Left kidney (tissue), 8 donors: ENCODE measurements at places on chromosomes 2 and 18.

DNA sequence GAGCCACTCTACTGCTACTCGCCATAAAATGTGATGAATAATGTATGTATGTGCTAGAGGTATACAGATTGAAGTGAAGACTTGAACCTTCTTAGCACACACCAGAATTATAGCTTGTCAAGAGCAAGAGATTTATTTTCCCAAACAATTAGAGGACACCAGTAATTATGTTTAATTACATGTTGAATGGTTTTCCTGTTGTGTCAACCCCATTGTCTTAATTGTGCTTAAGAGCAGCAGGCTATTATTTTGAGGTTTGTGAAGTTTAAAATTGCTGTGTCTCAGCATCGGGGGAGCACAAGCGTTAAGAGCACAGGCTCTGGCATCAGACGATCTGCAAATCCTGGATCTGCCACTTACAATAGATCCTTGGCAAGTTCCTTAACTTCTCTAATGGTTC, 29.0 kb downstream of the KIF5C start:
- DNase-seq, result no peak

- DNase-seq, result peak; percentile 35
These were observed 214.1 kb upstream of the STON1 start for GRCh38 chr2:48315896-48316194.

DNA sequence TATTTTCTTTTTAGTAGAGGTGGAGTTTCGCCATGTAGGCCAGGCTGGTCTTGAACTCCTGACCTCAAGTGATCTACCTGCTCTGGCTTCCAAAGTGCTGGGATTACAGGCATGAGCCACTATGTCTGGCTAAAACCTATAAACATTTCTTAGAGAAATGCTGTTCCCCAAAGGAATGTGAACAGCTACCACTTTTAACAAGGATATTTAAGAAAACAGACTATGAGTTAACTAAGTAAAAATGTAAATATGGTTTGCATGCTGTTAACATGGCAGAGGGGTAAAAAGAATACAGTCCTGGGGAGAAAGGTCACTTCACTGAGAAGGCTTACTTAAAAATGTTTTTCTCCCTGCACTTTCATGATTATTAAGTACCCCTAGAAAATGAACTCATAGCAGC, 57.1 kb downstream of the SLC16A14 start:
- no peak for DNase-seq

DNA sequence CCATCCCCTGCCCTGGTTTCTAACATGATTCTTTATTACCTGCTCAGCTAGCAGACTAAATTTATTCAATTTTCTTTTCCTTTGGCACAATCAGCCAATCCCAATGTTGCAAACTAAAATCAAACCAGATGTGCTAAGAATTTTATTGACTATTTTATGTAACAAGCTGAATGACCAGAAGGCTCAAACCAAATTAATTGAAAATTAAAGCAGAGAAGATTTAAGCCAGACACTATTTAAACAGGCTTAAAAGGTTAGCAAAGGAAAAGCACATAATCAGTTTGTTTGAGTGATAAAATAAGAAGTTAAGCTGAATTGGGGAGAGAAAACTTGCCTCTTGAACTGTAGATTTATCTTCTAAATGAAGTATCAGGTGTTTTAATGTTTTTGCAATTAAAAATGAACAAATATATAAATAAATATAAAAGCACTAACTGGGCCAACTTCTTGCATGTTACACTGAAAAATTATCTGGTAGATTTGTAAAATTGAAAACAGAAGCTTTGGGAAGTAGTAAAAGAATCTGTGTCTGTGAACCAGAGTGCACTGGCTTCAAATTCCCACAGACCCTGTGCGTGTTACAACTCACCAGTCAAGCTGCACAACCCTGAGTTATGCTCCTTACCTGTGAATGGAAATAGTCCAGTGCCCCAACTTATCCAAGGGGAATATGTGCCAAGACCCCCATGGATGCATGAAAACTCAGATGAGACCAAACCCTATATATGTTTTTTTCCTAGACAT, 283.4 kb downstream of the CNTNAP5 start:
- DNase-seq, result no peak

GRCh38 chr2:111659361-111660333, 224.3 kb downstream of the ANAPC1 start:
- DNase-seq, result peak; percentile 59

DNA sequence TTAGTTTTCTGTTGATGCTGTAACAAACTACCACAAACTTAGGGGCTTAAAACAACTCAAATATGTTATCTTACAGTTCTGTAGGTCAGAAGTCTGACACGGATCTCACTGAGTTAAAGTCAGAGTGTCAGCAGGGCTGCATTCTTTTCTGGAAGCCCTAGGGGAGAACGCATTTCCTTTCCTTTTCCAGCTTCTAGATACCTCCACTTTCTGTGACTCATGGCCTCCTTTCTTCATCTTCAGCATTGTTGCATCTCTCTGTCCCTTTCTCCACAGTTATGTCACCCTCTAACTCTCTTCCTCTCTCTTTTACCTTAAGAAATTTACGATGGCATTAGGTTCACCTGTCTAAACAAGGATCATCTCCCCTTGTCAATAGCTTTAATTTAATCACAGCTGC, 13.3 kb upstream of the PPP4R1 start:
- DNase-seq, result no peak

GRCh38 chr2:203804070-203804469, 63.5 kb upstream of the CTLA4 start:
- no peak for DNase-seq

DNA sequence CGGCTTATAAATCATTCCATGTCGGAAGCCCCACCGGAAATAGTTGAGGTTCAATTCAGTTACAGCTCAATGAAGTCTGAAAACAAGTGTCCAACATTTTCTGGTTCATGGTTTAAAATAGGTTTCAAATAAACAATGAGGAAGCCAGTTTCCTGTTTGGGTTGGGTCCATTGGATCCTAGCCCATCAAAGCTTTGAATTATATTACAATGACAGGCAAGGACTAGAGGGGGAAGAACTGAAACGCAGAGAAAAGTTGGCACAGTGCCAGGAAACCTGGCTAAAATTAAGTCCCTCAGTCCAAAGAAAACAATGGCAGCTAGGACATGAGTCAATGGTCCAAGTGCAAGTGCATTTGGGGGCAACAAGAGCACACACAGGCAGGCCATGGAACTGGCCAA, 32.0 kb downstream of the SLC14A1 start:
- DNase-seq, result peak; percentile 54

- no peak for DNase-seq
These were observed 120.9 kb downstream of the CLIP4 start for GRCh38 chr2:29236074-29236473.

DNA sequence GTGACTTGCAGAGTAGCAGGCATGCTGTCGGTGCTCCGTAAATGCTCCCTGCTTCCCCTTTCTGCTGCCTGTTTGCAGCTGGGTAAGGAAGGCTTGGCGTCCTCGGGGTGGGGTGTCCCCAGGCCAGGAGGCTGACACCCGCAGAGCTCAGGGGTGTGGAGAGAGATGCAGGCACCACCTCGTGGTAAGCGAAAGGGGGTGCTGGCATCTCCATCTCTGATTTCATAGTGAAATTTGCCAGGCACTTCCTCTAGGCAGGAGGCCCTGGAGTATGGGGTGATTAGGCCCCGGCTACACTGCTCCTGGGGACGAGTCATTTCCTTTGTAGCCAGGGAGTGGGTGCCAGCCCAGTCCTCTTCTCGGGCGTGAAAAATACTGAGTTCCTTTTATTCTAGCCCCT, 160.4 kb downstream of the KLHL29 start:
- DNase-seq, result no peak

- DNase-seq, result no peak
These were observed 37.2 kb downstream of the CREG2 start for GRCh38 chr2:101349893-101350662.

GRCh38 chr2:82256288-82256687, 1951.7 kb upstream of the LRRTM1 start:
- DNase-seq, result no peak

GRCh38 chr2:215611609-215612386, 175.9 kb upstream of the FN1 start:
- DNase-seq, result no peak

DNA sequence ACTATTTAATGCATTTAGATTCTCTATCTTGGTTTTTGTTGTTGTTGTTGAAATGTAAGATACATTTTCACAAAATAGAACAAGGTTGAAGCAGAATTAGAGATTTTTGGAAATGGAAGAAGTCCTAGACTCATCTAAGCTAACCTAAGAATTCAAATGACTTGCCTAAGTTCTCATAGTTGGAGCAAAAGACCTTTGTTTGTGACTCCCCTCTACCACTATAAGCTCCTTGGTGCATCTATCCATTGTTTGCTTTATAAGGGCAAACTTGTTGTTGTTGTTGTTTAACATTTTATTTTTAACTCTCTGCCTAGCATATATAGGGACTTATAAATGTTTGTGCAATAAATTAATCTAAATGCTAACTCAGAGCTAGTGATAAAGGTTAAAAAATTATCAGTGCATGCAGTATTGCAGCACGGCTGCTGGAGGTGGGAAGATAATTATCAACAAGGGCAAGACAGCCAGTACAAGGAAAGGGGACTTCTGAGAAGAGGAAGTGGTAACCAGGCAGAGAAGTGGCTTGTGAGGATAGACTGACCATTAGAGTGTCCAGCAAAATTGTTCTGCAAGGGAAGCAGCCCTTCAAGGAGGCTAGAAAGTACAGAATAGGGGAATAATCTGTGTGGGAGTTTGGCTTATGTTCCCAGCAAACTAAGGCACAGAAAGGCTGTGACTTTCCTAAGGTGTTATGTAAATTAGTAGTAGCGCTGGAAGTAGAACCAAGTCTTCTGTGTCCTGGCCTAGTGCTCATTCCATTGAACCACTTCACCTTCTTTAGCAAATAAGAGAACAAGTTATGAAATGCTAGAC, 38.1 kb upstream of the ACYP2 start:
- DNase-seq, result no peak

GRCh38 chr18:55838319-55838718, 250.3 kb upstream of the TCF4 start:
- no peak for DNase-seq

GRCh38 chr2:58865436-58865835, 624.3 kb upstream of the FANCL start:
- no peak for DNase-seq

GRCh38 chr18:68164909-68165308, 550.0 kb downstream of the TMX3 start:
- no peak for DNase-seq

- DNase-seq, result no peak
These were observed 68.1 kb upstream of the RBMS1 start for GRCh38 chr2:160561551-160562295.

DNA sequence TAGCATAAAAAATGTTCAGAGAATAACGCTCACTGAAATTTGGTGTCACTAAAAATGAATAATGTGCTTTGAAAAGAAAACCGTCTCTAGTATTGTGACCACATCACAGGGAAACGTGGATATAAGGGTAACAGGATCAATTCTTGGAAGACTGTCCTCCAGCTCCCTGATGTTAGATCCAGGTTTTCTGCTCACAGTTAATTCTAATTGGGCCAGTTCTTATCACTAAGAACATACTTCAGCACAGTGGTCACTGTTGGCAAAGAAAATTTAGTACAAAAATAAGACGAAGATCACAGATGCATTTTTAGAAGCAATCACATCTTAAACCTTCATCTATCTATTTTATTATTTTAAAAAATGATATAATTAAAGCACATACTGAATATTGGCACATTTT, 57.0 kb upstream of the CD226 start:
- DNase-seq, result no peak

- DNase-seq, result no peak
These were observed 38.8 kb downstream of the DNER start for GRCh38 chr2:229675569-229675968.

DNA sequence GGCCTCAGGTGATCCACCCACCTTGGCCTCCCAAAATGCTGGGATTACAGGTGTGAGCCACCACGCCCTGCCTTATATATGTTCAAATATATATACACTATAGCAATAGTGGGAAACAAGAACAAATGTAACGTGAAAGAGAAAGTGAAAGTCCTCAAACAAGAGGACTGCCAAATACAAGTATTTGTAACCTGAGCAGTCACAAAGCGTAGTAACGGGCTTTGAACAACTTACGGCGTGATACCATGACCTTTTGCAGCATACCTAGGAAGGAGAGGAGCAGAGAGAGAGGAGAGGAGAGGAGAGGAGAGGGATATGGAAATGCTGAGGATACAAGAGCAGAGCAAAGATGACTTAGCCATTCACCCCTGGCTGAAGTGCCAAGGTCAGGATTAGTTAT, 113.8 kb upstream of the RGPD4 start:
- no peak for DNase-seq

GRCh38 chr2:74693668-74694067, 39.6 kb downstream of the SEMA4F start:
- DNase-seq, result no peak

GRCh38 chr18:3193331-3193730, 26.4 kb downstream of the MYOM1 start:
- no peak for DNase-seq

- DNase-seq, result no peak
These were observed 170.6 kb upstream of the PKDCC start for GRCh38 chr2:41877114-41877678.

DNA sequence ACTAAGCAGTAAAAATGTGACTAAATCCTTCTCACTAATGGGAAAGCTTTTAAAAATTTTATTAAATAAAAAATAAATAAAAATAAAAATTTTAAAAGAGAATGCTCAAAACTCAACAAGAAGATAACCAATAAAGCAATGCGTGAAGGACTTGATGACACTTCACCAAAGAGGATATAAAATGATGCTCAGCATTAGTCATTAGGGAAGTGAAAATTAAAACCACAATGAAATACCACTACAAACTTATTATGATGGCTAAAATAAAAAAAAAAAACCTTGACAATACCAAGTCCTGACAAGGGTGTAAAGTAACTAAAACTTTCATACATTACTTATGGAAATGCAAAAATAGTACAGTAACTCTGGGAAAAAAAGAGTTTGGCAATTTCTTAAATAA, 3.3 kb upstream of the WDR75 start:
- no peak for DNase-seq

- no peak for DNase-seq
These were observed 16.9 kb upstream of the SLC38A11 start for GRCh38 chr2:164972216-164972615.

DNA sequence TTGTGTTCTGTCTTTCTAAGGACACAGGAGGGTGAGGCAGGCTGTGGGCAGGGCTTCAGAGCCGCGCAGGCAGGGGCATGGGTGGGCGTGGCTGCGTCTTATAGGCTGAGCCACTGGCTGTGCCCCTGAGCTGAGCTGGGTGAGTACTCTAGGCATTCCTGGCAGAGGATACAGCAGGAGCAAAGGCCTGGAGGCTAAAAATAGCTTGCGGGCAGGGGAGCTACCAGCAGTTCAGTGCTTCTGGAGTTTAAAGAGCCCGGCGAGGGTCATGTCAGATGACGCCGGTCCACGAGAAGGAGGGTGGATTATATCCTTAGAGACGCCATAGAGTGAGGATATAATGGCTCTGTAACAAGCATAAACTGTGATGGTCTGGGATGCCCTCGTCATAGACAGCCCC, 31.5 kb upstream of the PDIA6 start:
- no peak for DNase-seq

GRCh38 chr2:102391565-102391964, 31.4 kb upstream of the IL18RAP start:
- DNase-seq, result no peak
